Stimulated activated CD4-positive, alpha-beta T cell treated with anti-CD3 and anti-CD28 coated beads, Interleukin-15, amount 100 ng/mL, for 1 hour (primary cell): ENCODE measurements at places on chromosomes 5 and 9.

- DNase-seq = no peak
Observed at GRCh38 chr5:57750282-57750681, 267.7 kb upstream of the ACTBL2 start.

- DNase-seq = no peak
Observed at GRCh38 chr5:167513381-167513780, 778.1 kb upstream of the WWC1 start.

DNA sequence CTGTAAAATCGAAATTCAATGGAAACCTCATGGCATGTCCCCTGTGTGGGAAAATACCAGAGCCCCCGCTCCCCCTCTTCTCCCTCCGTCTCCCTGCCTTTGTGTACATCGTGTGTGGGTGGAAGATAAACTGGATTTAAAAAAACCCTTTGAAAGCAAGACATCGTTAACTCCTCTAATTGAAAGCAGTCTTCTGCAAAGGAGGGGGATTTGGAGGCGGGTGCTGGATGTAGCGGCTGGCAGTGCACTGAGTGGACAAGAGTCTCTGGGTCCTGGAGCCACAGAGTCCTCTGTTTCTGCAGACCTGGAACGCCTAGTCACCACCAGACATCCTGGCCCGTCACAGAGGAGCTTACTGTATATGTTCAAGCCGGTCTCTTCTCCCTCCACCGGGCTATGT lies 169.4 kb downstream of the PAPPA start:
- DNase-seq = no peak

GRCh38 chr9:96425500-96426169 lies 7.5 kb upstream of the ZNF367 start:
- DNase-seq = no peak

- DNase-seq = no peak
Observed at GRCh38 chr5:33843579-33843978, 48.2 kb downstream of the ADAMTS12 start.

DNA sequence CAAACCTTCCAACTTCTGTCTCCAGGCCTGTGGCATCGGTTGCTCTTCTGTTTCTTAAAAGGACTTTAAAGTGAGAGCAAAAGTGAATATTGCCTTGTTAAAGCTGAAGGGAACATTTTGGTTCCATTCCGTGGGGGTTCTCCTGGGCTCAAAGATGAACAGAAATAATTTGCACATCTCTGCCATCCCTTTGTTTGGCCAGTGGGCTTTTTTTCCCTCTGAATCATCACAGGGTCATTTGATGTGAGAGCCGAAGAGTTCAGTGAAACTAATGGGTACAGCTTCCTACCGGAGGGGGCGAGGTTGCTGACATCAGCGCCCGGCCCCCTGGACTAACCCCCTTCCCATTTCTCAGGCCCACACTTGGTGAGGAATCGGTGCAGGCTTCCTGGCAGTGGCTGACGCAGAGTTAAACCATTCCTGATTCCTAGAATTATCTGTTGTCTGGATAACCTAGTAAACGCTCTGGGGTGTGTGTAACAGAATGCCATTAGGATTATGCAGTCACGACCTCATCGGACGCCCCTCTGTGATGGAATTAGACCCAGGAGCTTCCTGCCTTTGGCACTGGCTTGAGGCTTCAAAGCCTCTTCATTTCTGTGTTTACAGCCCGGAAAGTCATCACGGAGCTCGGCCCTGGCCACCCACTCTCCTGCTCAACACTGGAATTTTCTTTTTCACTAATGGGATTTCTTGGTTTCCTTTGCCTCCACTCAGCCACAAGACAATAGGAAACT lies 61.6 kb upstream of the RPL26L1 start:
- no peak for DNase-seq

GRCh38 chr5:176541338-176542134 lies 4.3 kb upstream of the RNF44 start:
- DNase-seq = peak; percentile 43

DNA sequence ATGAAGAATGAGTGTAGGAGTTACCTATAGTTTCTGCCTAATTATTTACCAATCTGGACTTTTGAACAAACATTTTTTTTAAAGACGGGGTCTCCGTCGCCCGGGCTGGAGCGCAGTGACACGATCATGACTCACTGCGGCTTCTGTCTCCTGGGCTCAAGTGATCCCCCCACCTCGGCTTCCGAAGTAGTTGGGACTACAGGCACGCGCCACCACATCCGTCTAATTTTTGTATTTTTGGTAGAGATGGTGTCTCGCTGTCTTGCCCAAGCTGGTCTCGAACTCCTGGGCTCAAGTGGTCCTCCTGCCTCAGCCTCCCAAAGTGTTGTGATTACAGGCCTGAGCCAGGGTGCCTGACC lies 1.5 kb downstream of the CTNNA1 start:
- DNase-seq = no peak
